ENCODE measurements at places on chromosomes 1 and 21.

DNA sequence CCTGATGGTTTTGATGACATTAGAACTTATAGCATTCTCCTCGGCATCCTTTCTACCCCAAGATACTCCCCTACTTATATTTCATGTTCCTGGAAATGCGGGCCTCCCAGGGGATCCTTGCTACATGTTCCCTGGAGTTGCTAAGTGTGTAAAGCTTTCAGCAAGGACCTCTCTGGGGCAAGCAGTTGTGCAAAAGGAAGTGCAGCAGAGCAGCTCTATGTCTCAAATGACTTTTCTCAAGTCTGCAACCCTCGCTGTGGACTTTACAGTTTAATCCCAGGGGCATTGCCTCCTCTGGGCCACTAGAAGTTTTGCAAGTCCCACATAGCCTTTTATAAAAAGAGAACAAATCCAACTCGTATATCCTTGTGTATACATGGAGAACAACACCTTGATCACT, 20.8 kb upstream of the MNDA start:
- DNase-seq: no peak

GRCh38 chr1:28428012-28428411, 58.5 kb downstream of the PHACTR4 start:
- no peak for DNase-seq

GRCh38 chr1:218403300-218403699, 58.2 kb downstream of the TGFB2 start:
- DNase-seq: no peak

- no peak for DNase-seq
Observed at GRCh38 chr1:109564194-109564878, 15.9 kb downstream of the GNAI3 start.

DNA sequence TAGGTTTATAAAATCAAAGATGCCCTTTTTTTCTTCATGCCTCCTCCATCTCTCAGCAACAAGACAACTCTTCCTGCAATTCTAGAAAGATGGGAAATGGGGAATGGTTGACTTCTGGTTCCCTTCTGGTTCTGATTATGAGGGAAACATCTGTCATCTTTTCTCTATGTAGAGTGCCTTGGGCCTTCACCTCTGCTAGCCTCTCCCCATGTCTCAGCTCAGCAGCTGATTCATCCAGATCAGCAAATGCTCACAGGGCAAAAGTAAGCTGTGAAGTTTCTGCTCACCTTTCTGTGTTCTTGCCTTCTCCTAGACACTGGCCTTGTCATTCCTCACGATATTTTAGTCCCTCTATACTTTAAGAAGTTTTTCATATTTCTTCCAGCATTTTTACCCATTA, 17.8 kb upstream of the BECN2 start:
- DNase-seq: no peak

DNA sequence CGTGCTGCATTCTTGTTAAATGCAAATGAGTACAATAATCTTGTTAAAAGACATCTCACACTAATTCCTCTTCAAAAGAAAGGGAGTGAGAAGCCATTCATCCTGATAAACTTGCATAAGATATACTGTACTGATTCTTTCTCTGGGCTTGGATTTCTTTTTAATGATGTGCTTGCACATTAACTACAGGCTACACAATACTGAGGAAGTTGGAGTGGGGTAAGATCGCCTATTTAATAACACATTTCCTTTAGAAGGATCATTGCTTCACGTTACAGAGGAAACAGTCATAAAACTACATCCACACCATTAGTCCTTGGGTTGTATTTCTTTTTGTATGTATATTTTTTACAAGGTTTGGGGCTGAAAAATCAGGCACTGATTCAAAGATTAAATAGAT, 36.6 kb downstream of the NRIP1 start:
- no peak for DNase-seq

GRCh38 chr1:24892188-24893153, 37.6 kb downstream of the RUNX3 start:
- no peak for DNase-seq

DNA sequence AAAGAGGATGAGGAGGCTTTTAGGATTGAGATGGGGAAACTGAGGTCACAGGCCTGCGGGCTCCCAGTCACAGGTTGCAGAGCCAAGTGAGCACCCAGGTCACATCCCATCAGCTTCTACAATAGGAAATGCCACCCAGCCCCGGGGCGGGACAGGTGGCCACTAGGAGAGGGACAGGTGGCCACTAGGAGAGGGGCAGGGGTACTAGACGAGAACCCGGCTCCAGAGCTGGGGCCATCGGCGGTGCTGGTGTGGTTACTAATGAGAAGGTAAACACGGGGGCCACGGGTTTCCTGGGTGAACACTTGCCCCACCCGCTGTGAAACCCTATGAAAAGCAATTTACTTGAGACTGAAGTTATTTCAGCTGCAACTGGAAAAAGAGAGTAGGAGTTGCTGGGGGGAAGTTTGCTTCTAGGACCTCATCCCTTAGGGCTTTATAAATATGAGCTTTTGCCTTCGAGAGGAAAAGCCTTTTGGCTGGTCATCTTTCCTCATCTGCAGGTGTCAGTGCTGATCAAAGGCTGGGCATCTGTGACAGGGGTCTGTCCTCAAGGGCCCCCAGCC, 52.5 kb downstream of the MRPL37 start:
- DNase-seq: no peak

- no peak for DNase-seq
Observed at GRCh38 chr1:20192364-20192763, 6.0 kb upstream of the PLA2G2C start.

GRCh38 chr1:185445594-185445993, 128.6 kb upstream of the IVNS1ABP start:
- no peak for DNase-seq

DNA sequence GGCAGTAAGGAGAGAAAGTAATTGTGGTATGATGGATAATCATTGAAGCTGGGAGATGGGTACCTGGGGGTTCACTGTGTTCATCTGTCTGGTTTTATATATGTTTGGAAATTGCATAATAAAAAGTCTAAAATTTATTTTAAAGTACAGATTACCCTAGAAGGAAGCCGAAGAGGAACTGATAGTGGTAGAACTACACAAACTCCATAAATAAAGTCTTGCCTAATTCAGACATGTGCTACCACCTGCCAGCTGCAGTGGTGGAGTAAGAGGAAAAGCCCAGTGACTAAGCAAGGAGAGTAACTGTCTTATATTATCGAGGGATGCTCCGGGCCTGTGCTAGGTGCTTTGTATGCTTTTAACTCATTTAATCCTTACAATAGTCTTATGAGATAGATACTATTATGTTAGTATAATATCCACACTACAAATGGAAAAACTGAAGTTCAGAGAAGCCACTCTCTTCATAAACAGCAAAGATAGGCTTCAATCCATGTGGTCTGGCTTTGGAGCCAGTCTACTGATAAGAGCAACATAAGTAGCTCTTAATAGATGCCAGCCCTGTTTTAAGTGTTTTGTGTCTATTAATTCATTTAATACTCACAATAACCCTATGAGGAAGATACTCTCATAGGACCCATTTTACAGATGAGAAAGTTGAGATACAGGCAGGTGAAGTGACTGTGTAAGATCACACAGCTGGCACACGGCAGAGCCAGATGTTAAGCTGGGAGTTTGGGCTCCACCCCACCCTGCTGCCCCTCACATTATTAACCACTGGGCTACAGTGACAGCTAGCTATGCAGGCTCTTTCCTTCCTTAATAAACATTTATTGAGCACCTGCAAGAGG, 56.8 kb upstream of the HNRNPU start:
- no peak for DNase-seq

DNA sequence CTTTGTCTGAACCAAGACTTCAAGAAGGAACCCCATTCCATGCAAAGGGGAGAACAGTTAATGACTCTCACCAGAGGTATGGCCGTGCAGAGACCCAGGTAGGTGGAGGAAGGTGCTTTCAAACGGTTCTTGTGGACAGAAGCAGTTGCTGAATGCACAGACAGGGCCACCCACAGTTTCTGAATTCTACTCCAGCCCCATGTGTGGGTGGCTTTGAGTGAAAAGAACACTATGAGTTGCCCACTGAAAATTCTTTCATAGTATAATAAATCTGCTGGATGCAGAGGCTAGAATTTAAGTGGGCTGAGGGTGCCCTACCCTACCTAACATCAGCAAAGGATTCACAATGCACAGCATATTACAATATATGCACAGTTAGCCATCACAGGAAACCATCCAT, 7.2 kb upstream of the CCDC185 start:
- no peak for DNase-seq

GRCh38 chr1:230109895-230110667, 43.0 kb downstream of the GALNT2 start:
- DNase-seq: peak; percentile 20

DNA sequence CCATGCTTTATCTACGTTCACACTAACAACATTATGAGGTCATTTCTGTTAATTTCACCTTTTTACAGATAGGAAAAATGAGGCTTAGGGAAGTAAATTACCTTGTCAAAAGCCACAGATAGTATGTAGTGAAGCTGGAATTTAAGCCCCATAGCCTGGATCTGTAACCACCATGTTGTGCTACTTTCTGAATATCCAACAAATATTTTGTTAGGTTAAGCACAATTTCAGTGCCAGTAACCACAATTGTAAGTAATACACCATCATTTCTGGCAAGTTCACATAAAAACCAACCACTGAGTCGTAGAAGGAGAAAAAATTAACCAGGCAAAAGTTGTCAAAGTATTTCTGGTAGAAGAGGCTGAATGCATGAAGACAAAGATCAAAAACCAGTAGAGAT, 593.1 kb upstream of the CAMK1G start:
- DNase-seq: no peak

- DNase-seq: no peak
Observed at GRCh38 chr21:39384674-39385298, 35.9 kb upstream of the HMGN1 start.

DNA sequence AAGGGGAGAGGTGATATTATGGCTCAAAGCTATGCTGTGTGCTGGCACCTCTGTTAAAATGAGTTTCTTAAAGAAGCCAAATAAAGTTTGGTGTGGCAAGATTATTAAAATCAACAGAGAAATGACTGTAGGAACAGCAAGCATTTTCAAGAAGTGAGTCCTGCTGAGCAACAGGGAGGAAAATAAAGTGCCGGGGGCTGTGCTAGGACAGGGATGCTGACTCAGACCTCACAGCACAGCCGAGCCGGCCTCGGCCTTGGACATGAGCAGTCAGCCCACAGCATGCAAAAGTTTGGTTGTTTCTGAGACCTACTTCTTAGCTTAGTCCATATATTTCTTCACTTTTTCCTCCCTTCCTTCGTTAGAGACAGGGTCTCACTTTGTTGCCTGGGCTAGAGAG, 19.2 kb downstream of the CNIH3 start:
- DNase-seq: no peak

DNA sequence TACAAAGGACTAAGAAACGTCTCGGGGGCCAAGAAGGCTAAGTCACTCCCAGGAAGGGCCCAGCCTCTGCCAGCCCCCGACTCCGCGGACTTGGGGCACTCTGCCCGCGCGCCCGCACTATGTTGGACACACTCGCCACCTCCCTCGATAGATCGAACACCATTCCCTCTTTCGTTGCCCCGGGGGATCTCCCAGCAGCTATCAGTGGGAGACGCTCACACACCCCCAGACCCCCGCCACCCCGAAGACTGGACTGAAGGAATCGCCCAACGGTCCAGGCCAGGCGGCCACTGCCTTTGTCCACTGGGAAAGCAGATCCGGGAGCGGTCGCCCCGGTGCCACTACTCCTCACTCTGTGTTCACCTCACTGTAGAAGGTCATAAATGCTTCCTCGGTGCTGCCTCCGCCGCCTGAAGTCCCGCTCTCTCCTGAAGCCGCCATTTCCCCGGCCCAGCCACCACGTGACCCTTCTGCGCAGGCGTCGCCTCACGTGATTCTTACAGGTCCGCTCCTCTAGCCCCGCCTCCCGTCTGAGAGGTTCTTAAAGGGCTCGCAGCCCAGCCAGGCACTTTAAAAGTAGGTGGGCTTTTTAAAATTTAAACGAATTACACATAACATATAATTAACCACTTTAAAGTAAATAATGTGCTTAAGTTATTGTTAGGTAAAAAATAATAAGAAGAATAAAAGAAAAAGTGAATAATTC, at the start of gene DNAJC8:
Gene DNAJC8, minus strand, starts transcription at position 472 of the 706 bp plus-strand sequence. Its CDS starts 31 bp downstream, at position 441.
- DNase-seq: peak; percentile 83

GRCh38 chr1:87717157-87717670, 388.5 kb downstream of the LMO4 start:
- DNase-seq: no peak

DNA sequence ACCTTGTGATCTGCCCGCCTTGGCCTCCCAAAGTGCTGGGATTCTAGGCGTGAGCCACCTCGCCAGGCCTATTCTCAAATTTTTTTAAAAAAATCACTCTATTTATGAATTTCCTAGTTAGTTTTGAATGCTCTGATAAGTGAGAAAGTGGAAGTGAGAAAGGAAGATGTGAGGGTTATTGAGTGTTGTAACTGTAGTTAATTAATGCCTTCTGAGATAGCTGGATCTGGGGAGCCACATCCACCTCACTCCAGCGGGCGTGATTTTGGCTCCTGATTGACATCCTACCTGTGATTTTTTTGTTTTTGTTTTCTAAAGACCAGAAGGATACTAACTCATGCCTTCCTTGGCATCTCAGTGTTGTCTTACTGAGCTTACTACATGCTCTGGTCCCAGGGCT, 65.6 kb downstream of the ST3GAL3 start:
- DNase-seq: no peak

GRCh38 chr1:45686015-45686287, 382 bp downstream of the GPBP1L1 start:
- DNase-seq: peak; percentile 56

- no peak for DNase-seq
Observed at GRCh38 chr1:91501523-91501851, 836 bp downstream of the CDC7 start.

- DNase-seq: peak; percentile 63
Observed at GRCh38 chr1:115641762-115642167, at the start of gene VANGL1. VANGL1 (plus strand) TSS chr1:115641970; CDS start chr1:115651414, 9,444 bp downstream.

DNA sequence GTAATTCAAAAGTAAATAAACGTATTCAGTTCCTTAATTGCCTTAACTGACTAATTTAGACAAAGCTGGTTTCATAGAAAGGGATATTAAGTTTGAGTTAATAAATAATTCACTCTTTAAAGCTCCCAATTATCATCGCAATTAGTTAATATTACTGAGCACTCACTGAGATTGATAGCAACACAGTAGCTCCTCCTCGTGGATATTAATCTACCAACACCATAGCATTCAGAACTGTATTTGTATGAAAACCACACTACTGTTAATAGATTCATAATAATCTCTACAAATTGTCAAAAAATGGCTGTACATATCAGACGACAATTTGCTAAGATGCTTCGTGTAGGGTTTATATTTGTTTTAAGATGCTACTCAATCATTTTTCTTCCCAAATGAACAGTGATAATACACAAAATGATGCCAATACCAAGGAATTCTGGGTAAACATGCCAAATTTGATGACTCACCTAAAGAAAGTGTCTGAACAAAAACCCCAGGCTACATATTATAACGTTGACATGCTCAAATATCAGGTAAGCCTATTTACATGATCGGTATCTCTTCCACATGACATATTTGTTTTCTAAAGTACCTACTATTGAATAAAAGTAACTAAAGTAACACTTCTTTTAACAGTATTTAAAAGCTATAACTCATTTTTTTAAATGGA, 18.8 kb upstream of the DYNLT5 start:
- no peak for DNase-seq

DNA sequence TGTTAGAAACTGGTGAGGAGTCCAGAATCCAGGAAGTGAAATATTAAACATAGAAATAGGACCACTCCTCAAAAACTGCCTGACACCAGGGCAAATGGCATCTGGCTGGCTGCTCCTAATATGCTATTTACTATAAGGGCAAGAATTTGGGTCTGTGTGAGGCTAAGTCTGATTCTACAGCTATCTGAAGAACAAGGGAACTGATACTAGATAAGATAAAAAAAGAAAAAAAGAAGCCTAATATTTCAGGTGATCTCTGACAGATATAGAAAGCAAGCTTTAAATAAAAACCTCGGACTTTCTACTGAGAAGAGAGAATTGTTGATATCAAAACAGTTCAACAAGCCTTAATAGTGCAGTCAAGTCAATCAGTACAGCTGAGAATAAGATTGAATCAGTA, 42.1 kb upstream of the VAV3 start:
- no peak for DNase-seq
